ENCODE measurements at places on chromosomes 4 and X.
A peak's percentile ranks its signal among the peaks of the same experiment; 100 is the strongest.

- no peak for DNase-seq
Measured at GRCh38 chr4:31088600-31089230, 368.5 kb downstream of the PCDH7 start.

GRCh38 chr4:23894021-23894420 is 4.2 kb upstream of the PPARGC1A start:
- DNase-seq = no peak

GRCh38 chrX:1807301-1807731 is 192.5 kb downstream of the ASMT start:
- no peak for DNase-seq

GRCh38 chr4:140149846-140150635 is 3.9 kb downstream of the MAML3 start:
- DNase-seq = peak; percentile 15

DNA sequence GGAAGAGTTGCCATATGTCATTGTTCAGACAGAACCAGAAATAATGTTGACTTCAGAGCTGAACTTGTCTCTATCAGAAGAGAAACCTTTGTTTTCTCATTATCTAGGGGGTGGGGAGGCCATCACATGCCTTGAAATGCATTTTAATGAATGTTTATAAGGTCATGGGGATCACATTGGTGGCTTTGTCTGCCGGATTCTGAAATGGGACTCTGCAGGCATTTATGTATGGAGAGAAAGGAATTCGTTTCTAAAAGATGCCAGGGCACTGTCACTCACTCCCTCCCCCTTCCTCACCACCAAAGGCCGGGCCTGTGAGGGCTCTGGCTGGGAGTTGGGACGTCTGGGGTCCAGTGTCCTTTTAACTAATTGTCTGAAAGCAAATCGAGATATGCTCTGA is 102.2 kb downstream of the MAMLD1 start:
- DNase-seq = no peak

- DNase-seq = peak; percentile 50
Measured at GRCh38 chr4:16794816-16795445, 103.5 kb downstream of the LDB2 start.

DNA sequence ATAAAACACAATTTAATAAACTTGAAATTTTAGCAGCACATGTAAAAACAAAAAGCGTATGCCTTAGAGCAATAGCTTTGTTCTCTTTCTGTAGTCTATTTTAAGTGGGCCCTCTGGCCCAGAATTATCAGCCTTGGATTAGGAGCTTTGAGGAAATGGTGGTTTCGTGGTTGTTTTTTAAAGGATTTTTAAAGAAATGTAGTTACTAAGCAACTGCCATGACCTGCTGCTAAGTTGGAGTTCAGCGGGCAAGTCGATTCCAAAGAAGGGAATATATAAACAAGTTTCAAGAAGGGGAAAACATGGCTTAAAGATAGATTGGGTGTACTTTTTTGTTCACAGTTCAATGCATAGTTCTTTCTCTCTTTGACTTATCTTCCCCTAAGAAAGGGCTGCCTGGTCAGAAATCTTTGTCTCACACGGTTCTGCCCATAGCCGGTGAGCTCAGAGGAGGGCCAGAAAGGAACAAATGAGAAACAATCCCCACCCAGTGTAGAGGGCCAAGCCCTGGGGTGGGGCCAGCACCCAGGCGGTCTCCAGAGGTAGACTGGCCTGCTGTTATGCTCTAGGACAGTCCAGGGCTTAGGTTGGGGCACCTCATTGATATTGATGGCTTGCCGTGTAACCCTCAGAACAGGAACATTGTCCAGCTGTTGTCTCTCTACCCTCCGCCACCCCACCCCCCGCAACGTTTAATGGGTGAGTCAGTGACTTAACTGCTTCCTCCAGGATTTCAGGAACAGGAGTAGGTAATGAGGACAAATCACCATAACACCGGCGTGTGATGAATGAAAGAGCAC is 32.5 kb downstream of the DLG3 start:
- DNase-seq = peak; percentile 11

Data from inflammatory macrophage (primary cell).